ENCODE measurements at places on chromosomes 11 and 22. TPM values are rescaled to one million over a fixed set of nuclear protein-coding genes. Genes with fewer than 3 reads are reported as not detected.

The CD3E gene
- total RNA-seq, result not detected

GRCh38 chr11:83449338-83449913 lies 163.3 kb upstream of the CCDC90B start:
- no peak for DNase-seq

The SLC35F2 gene
- total RNA-seq, result 18.5 TPM

- DNase-seq, result peak; percentile 81
Measured at GRCh38 chr11:31870609-31871309, 59.6 kb upstream of the PAX6 start.

- no peak for DNase-seq
Measured at GRCh38 chr11:2381494-2382128, 4.5 kb downstream of the CD81 start.

- no peak for DNase-seq
Measured at GRCh38 chr11:122815900-122816299, 22.4 kb upstream of the CRTAM start.

The FOLR2 gene
- total RNA-seq, result not detected

DNA sequence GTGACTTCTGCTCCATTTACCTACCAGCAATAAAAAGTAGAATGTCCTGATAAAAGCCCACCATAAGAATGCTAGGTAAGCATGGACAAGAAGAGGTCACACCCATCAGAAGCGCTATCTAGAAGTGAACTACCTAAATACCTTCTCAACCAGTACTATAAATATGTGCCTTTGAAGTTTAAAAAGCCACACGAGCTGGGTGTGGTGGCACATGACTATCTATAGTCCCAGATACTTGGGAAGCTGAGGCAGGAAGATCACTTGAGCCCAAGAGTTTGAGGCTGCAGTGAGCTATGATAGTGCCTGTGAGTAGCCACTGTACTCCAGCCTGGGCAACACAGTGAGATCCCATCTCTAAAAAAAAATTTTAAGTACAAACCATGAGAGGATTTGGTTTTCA lies 66.7 kb downstream of the PACSIN2 start:
- no peak for DNase-seq

- no peak for DNase-seq
Measured at GRCh38 chr22:30312053-30312452, 14.7 kb downstream of the TBC1D10A start.

GRCh38 chr22:26364066-26365015 lies 64.7 kb upstream of the ASPHD2 start:
- peak; percentile 62 for DNase-seq

GRCh38 chr11:35038211-35038928 lies 100.6 kb upstream of the CD44 start:
- DNase-seq, result no peak

The BIRC3 gene
- 0.33 TPM for total RNA-seq

The LMO2 gene
- 0.49 TPM for total RNA-seq

DNA sequence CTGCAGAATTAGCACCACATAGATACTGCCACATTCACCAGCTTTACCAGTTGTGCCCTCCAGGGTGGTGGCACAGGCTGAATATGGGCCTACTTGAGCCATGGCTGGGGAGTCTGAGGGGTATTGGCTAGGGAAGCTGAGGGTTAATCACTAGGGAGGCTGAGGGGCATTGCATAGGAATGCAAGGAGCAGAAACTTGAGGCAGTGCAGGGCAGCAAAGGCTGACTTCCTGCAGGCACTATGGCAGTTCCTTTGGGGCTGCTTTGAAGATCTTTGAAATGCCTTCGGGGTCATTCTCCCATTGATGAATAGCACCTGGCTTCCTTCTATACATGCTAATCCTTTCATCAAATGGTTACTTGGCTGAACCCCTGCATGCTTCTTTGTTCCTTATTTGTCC lies 171.5 kb downstream of the RCN1 start:
- no peak for DNase-seq

DNA sequence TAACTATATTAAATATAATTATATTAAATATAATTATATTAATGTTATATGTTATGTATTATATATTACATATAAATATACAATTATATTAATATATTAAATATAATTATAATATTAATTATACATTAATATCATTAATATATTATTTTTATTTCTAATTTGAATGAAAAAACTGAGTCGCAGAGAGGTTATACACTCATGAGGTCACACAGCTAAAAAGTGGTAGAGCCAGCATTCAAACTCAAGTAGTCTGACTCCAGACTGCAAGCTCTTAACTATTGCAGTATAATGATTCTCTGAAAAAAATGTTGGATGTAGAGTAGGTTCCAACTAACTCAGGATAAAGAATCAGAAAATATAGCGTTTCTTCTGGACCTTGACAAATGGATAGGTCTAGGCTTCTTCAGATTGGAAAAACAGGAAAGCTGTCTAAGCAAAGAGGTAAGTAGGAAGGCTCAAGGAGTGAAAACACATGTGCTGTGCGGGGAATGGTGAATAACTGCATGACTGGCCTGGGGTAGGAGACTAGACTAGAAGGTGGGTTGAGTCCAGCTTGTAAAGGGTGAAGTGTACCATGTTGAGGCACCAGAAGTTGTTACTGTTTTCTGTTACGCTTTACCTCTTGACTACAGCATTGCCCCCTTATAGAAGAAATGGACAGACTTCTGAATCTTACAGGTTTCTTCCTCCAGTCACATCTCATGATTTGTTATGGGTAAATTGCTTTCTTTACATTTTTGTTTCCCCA lies 80.3 kb downstream of the TRIM44 start:
- DNase-seq, result no peak

The HBG1 gene
- not detected for total RNA-seq

The MS4A4A gene
- not detected for total RNA-seq

- DNase-seq, result no peak
Measured at GRCh38 chr11:117936973-117937372, 7.8 kb upstream of the TMPRSS13 start.

DNA sequence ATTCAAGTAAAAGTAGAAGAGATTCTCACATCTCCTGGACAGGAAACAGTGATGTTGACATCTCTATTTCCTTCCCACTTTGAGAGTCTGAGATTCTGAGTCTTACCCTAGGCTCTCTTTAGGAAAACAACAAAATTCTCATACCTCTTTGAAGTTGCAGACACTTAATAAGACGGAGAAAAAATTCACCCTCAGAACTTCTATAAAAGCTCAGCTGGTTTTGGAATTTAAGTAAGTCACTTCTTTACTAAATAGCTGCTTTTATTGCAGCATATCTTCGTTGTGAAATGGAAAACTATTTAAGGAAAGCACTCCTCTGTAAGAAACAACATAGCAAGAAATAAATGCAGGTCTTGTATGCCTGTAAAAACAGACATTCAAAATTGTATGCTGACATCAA lies 79.1 kb downstream of the MSANTD4 start:
- no peak for DNase-seq

The CHRDL2 gene
- total RNA-seq, result 0.55 TPM

GRCh38 chr11:119599864-119600541 lies 129.0 kb downstream of the NECTIN1 start:
- DNase-seq, result no peak

- DNase-seq, result no peak
Measured at GRCh38 chr11:1070594-1071462, 3.8 kb upstream of the MUC2 start.

- DNase-seq, result no peak
Measured at GRCh38 chr22:46100401-46101105, 49.8 kb upstream of the PPARA start.

GRCh38 chr11:102476069-102476468 lies 23.5 kb upstream of the TMEM123 start:
- DNase-seq, result no peak

The WNT11 gene
- total RNA-seq, result 0.16 TPM

DNA sequence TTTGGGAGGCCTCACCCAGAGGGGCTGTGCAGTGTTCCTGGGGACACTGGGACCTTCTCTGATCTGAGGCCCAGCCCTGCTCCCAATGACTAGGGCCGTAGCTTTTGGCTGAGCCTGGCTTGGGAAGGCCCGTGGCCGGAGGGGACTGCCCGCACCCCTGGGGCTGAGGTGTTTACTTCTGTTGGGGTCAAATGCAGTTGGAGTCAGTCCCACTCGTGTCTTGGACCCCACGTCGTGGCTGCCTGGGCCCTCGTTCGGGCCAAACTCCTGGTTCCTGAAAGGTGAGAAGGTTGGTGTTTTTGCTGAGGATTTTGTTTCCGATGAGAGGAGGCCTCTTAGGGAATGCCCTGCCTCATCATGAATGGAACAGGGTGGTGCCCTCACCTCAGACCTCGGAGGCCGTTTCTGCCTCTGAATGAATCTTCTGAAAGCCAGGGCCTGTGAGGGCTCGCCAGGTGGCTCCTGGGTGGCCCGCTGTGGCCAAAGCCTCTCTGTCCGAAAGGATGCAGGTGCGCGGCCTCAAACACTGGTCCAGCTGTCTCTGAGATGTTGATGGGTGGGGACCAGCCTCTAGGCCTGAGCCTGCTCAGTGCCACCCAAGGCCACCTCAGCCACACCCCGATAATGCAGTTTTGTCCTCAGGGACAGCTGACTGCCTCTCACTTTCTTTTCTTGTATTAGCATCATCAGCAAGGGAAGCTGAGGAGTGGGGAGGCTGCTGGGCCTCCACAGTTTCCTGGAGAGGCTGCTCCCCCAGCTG lies 40.3 kb upstream of the A4GALT start:
- DNase-seq, result no peak

All from neural crest cell (in vitro differentiated cells).